Caco-2 (cell line): ENCODE measurements at places on chromosomes 12 and 14. TPM values are rescaled to one million over a fixed set of nuclear protein-coding genes. Genes with fewer than 3 reads are reported as not detected.

GRCh38 chr14:31336646-31337045 is 83.7 kb downstream of the HEATR5A start:
- no peaks in the 10 kb centered on the region for H3K27me3 ChIP-seq
- DNase-seq: peak; percentile 29
- no peaks in the 10 kb centered on the region for H3K36me3 ChIP-seq
- no peak overlapping the region for H3K27ac ChIP-seq

- DNase-seq: no peak
- H3K27ac ChIP-seq: no peak overlapping the region
- H3K36me3 ChIP-seq: no peaks in the 10 kb centered on the region
- H3K4me3 ChIP-seq: no peak overlapping the region
- peaks cover 14% of the 10 kb centered on the region; the same call in 1 of the 2 replicates for H3K4me1 ChIP-seq
Measured at GRCh38 chr12:69150796-69151127, 88.6 kb upstream of the CPSF6 start.

DNA sequence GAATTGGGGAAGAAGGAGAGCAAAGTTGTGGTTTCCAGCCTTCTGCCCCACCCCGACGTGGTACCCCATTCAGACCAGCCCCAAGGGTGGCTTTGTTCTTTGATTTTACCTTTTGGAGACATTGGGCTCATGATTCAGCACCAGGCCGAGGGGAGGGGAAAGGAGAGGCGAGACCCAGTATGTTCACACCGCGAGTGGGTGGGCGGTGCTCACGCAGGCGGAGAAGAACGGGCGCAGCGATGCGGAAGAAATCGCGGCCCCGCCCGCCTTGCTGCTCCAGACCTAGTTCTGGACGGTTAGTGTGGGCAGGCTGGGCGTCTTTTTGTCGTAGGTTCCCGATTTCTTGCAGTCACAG is 963 bp downstream of the ATL1 start:
- no peak overlapping the region for H3K27ac ChIP-seq
- H3K4me1 ChIP-seq: no peaks in the 10 kb centered on the region
- peak overlapping the region; percentile 64 for H3K4me3 ChIP-seq
- H3K27me3 ChIP-seq: no peaks in the 10 kb centered on the region; the same call in none of the 2 replicates
- no peaks in the 10 kb centered on the region for H3K36me3 ChIP-seq

GRCh38 chr12:109757671-109758265 is 44.1 kb downstream of the FAM222A start:
- no peaks in the 10 kb centered on the region for H3K36me3 ChIP-seq
- H3K27ac ChIP-seq: no peak overlapping the region
- no peak for DNase-seq
- H3K4me1 ChIP-seq: no peaks in the 10 kb centered on the region
- H3K4me3 ChIP-seq: no peak overlapping the region

- H3K27me3 ChIP-seq: no peaks in the 10 kb centered on the region
- H3K4me1 ChIP-seq: no peaks in the 10 kb centered on the region; the same call in 1 of the 2 replicates
- no peak overlapping the region for H3K4me3 ChIP-seq
- no peak for DNase-seq
- H3K36me3 ChIP-seq: no peaks in the 10 kb centered on the region
Measured at GRCh38 chr14:64995291-64995690, 8.6 kb downstream of the FNTB start.

- DNase-seq: peak; percentile 89
- H3K4me3 ChIP-seq: no peak overlapping the region
- H3K36me3 ChIP-seq: no peaks in the 10 kb centered on the region
- no peaks in the 10 kb centered on the region for H3K27me3 ChIP-seq
- H3K27ac ChIP-seq: peak overlapping the region; percentile 94
Measured at GRCh38 chr12:93127582-93128331, 198.7 kb upstream of the EEA1 start.

DNA sequence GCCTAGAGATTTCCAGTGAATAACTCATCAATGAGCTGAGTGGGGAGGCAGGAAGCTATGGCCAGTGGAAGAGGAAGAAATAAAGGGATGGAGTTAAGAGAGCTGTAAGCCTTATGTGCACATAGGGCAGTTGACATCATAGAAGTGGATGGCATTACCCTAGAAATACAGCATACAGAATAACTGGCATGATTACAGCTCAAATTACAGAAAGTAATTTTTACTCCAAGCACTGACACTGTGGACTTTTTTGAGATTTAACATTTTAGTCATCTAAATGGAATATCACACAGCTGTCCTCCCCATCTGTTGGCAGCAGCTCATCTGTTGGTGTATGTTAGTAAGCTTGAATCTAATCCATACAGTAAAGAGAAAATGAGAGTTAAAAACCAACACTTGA is 5.4 kb upstream of the IPO8 start:
- H3K27ac ChIP-seq: no peak overlapping the region
- no peaks in the 10 kb centered on the region for H3K4me1 ChIP-seq
- DNase-seq: no peak
- no peaks in the 10 kb centered on the region for H3K27me3 ChIP-seq

- no peaks in the 10 kb centered on the region for H3K36me3 ChIP-seq
- peaks cover 42% of the 10 kb centered on the region for H3K4me1 ChIP-seq
- H3K4me3 ChIP-seq: no peak overlapping the region
- no peak for DNase-seq
Measured at GRCh38 chr12:5718073-5718472, 227.0 kb downstream of the ANO2 start.

DNA sequence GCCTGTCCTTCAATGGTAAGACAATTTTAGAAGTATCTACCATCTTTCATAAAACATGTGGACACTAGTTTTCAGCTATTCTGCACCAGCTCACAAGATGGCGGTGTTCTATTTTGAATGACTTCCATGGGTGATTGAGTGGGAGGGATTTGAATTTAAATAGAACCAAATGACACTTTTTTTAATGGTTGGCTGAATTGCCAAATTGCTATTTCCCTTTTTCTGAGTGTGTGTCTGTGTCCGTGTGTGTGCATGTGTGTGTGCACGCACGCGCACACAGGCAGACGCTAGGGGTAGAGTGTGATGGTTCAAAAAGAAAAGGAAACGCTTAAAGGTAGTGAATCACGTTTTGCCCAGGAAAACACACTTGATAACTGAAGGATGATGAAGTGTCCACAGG is 362.6 kb downstream of the DAD1 start:
- DNase-seq: peak; percentile 37
- no peaks in the 10 kb centered on the region for H3K36me3 ChIP-seq
- no peak overlapping the region for H3K4me3 ChIP-seq

The CCDC38 gene
- not detected in 2 replicates for total RNA-seq

DNA sequence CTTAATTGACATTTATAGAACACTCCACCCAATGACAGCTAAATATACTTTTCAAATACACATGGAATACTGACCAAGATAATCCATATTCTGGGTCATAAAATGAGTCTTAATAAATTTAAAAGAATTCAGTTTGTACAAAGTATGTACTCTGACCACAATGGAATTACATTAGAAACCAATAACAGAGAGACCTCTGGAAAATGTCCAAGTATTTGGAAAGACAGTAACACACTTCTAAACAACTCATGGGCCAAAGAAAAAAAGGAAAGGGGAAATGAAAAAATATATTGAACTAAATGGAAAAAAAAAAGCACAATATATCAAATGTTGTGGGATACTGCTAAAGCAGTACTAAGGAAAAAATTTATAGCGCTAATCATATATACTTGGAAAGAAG is 52.0 kb downstream of the CRACR2A start:
- no peaks in the 10 kb centered on the region for H3K27me3 ChIP-seq
- no peak overlapping the region for H3K4me3 ChIP-seq
- no peak for DNase-seq
- no peaks in the 10 kb centered on the region for H3K36me3 ChIP-seq

GRCh38 chr12:92987846-92988621 is 58.9 kb upstream of the EEA1 start:
- no peaks in the 10 kb centered on the region for H3K27me3 ChIP-seq
- peaks cover 30% of the 10 kb centered on the region for H3K4me1 ChIP-seq
- DNase-seq: peak; percentile 61

The GPHB5 gene
- total RNA-seq: not detected in 2 replicates

GRCh38 chr12:24600996-24601395 is 347.9 kb downstream of the BCAT1 start:
- no peaks in the 10 kb centered on the region; the same call in 1 of the 2 replicates for H3K4me1 ChIP-seq
- H3K4me3 ChIP-seq: no peak overlapping the region
- no peaks in the 10 kb centered on the region for H3K27me3 ChIP-seq
- no peaks in the 10 kb centered on the region for H3K36me3 ChIP-seq
- no peak for DNase-seq

GRCh38 chr12:44155358-44155757 is 319.5 kb downstream of the TMEM117 start:
- no peak overlapping the region for H3K27ac ChIP-seq
- DNase-seq: no peak
- H3K4me1 ChIP-seq: no peaks in the 10 kb centered on the region
- no peak overlapping the region for H3K4me3 ChIP-seq
- no peaks in the 10 kb centered on the region for H3K27me3 ChIP-seq
- no peaks in the 10 kb centered on the region for H3K36me3 ChIP-seq

DNA sequence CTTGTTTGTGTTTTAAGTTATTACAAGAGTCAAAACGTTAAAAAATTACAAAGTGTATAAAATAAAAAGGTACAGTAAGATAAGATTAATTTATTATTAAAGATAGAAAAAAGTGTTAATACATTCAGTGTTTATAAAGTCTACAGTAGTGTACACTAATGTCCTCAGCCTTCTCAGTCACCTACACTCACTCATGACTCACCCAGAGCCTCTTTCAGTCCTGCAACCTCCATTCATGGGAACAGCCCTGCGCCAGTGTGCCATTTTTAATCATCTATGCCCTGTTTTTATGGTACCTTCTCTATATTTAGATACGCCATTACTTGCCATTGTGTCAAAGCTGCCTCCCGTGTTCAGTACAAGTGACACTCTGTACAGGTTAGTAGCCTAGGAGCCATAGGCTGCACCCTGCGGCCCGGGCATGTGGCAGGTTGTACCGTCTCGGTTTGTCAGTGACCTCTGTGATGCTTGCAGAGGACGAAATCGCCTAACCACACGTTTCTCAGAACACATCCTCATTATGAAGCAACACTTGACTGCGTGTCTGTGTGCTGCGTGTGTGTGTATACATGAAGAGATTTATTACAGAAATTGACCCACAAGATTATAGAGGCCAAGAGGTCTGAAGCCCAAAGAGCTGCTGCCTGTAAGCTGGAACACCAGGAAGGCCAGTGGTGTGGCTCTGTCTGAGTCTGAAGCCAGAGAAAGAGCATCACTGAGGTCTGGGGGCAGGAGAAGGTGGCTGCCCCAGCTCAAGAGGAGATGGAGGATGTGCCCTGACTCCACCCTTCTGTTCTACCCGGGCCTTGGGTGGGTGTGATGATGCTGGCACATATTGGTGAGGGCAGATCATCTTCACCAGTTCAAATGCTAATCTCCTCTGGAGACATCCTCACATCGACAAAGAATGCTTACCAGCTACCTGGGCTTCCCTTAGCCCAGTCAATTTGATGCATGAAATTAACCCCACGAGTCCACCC is 116.6 kb upstream of the C14orf180 start:
- no peaks in the 10 kb centered on the region for H3K4me1 ChIP-seq
- H3K4me3 ChIP-seq: no peak overlapping the region
- no peaks in the 10 kb centered on the region for H3K36me3 ChIP-seq
- no peaks in the 10 kb centered on the region for H3K27me3 ChIP-seq

DNA sequence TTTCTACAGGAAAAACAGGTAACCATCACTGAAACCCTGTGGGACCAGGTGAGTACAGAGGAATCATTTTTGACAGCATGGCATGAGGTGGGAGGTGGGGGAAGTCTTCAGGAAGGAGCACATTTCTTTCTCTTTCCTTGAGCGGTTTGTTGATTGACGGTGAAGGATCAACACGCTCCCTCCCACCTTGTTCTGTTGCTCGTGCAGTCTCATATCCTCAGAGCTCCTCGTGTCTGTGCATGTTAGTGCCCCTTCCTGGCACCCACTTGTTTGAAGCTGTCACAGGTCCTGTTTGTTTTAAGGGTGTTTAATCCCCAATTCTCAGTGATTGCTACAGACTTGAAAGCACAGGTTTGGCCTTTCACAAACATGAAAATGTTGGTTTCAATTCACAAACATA is 4.4 kb downstream of the C12orf54 start:
- DNase-seq: no peak
- H3K36me3 ChIP-seq: no peaks in the 10 kb centered on the region

The NUDT14 gene
- total RNA-seq: 52.7 and 63.4 TPM in 2 replicates

The SLC38A4 gene
- 16.0 and 20.1 TPM in 2 replicates for total RNA-seq

The EML1 gene
- 5.9 and 7.2 TPM in 2 replicates for total RNA-seq

GRCh38 chr12:70828351-70828750 is 92.2 kb downstream of the PTPRR start:
- no peaks in the 10 kb centered on the region for H3K27me3 ChIP-seq
- H3K4me3 ChIP-seq: no peak overlapping the region
- no peak for DNase-seq
- peaks cover 27% of the 10 kb centered on the region for H3K4me1 ChIP-seq

- no peak overlapping the region for H3K4me3 ChIP-seq
- no peak overlapping the region for H3K27ac ChIP-seq
- H3K27me3 ChIP-seq: no peaks in the 10 kb centered on the region
- H3K36me3 ChIP-seq: no peaks in the 10 kb centered on the region
Measured at GRCh38 chr12:59076622-59077021, 156.3 kb upstream of the LRIG3 start.

DNA sequence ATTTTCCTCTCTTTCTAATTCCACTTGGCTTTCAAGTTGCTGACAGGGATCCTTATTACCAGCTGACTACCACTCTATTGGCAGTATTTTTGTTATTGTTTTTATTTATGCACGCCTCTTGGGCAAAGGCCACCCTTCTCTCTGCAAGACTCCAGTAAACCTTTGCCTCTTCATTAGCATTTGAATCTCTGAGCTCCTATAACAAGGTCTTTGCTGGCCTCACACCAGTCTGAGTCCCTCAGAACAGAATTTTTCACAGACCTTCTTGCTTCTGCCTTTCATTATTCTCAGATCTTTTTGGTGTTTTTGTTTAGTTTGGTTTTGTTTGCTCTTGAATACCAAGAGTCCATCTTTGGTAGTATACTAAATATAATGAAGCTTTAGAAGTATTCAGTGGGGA is 145.9 kb downstream of the PDZRN4 start:
- H3K27me3 ChIP-seq: no peaks in the 10 kb centered on the region
- H3K4me1 ChIP-seq: no peaks in the 10 kb centered on the region
- no peak for DNase-seq
- no peak overlapping the region for H3K27ac ChIP-seq
- H3K4me3 ChIP-seq: no peak overlapping the region
- no peaks in the 10 kb centered on the region for H3K36me3 ChIP-seq

- H3K27me3 ChIP-seq: no peaks in the 10 kb centered on the region
- no peak overlapping the region for H3K4me3 ChIP-seq
- H3K27ac ChIP-seq: no peak overlapping the region
- H3K4me1 ChIP-seq: no peaks in the 10 kb centered on the region; the same call in 1 of the 2 replicates
- no peaks in the 10 kb centered on the region for H3K36me3 ChIP-seq
Measured at GRCh38 chr14:36626151-36626550, 35.5 kb upstream of the PAX9 start.
